HCEC 1CT (cell line): ENCODE measurements at places on chromosomes 5 and 9.

DNA sequence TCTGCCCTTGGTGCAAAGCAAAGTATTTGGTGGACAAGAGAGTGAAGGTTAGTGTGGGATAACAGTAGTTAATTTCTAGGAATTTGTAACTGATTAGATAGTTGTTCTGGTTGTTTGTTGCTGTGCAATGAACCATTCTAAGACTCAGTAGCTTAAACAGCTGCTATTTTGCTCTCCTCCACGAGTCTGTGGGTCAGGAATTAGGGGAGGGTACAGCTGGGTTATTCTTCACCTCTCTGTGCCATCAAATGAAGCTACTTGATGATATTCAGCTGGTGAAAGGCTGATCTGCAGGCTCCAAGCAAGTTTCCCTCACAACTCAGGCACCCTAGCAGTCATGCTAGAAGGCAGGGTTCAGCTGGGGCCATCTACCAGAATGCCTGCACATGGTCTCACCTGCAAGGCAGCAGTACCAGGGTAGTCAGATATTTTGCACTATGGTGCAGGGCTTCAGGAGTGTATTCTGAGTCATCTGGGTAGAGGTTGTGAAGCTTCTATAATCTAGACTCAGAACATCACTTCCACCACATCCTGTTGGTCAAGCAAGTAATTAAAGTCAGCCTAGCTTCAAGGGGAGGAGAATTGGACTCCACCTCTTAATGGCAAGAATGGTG, 159.5 kb upstream of the SLC28A3 start:
- DNase-seq, result no peak

DNA sequence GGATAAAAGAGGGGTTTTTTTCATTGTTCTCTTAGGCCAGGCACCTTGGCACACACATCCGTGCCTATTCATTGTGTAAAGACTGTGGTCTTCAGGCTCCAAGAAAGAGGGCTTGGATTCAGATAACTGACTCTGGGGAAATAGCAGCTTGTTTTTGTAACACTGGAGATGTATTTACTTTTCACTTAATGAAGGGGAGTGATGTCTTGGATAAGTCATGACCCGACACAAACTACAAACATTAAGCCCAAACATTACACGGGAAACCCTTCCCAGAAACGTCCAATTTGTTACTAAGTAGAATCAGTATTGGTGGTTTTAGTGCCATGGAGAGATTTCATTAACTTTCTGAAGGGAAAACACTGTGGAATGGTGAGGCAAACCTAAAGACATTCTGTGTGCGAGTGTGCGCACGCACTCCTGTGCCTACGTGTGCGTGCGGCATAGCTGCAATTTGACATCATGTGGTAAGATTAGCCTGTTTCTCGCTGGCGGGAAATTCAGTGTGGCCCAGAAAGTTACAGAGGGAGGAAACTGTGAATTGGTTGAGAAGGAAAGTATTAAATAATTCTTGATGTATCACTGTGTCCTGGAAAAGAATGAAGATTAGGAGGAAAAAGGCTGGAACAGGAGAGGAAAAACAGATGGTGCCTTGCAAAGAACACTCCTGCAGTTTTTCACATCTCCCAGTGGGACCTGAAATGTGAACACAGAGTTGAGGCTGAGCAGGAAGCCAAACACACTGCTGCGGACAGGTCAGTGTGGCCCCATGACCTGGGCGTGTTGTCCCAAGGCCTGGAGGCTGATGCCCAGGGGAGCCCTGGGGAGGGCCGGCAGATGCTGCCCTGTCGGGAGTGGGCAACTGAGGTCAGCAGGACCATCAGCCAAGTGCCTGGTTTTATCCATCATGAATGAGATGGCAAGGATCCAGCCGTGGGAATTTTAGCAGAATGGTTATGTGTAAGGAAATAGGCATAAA, 108.5 kb downstream of the GAS1 start:
- no peak for DNase-seq

DNA sequence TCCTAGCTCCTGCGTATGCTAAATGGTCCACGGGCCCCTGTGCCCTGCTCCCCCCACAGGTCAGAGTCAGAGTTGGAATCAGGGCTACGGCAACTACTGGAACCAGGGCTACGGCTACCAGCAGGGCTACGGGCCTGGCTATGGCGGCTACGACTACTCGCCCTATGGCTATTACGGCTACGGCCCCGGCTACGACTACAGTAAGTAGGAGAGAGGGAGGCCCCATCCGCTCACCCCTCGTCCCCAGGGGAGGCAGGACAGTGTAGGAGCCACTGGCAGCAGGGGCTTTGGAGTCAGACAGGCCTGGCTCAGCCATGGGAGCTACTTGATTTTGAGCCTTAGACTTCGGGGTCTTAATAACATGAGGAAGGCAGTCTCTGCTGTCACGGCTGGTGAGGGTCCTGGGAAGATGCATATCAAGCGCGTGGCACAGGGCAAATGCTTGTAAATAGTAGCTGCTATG, 5.8 kb downstream of the HNRNPAB start:
- DNase-seq, result no peak

DNA sequence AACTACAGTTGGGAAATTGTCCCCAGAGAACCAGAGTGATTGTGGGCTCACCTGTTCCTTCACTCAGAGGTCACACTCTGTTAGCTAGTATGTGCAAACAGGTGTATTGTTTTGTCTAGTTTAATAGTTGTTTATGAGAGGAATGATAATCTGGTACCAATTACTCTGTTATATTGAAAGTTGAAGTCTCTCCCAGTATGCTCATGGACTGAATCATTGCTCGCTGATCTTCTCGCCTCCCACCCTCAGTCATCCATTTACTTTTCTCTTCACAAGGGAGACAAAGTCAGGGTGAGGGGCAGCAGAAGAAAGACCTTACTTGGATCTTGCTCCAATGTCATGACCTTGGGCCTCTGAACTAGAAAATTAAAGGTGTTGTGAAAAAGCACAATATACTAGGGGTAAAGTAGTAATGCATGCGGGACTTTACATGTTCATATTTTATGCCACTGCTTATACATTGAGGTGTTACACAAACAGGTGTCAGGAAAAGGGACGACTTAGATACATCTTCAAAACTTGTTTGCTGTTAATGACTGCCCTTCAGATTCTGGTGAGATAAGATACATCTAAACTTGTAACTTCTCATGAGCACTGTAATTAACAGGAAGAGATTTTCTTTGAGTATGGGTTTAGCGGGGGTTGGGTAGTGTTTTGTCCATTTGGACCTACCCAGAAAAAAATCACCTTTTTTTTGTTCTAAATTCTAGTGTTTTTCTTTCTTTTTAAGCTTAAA, 36.9 kb downstream of the LNPEP start:
- DNase-seq, result no peak

DNA sequence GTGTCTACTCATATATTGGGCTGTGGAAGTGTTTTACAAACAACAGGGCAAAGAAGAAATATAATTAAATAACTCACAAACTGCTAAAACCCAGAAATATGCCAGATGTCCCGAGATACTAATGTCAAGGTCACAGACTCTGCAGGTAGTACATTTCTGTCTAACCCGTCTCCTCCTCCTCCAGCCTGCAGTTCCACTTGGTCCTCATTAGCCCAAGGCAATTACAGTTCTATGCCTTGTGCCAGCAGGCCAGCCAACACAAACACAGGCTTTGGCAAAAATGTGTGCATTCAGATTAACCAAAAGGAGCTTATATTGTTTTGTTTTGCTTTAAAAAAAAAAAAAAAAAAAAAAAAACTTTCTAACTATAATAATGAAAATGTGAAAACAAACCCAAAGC, 148.8 kb downstream of the MYO10 start:
- DNase-seq, result no peak

DNA sequence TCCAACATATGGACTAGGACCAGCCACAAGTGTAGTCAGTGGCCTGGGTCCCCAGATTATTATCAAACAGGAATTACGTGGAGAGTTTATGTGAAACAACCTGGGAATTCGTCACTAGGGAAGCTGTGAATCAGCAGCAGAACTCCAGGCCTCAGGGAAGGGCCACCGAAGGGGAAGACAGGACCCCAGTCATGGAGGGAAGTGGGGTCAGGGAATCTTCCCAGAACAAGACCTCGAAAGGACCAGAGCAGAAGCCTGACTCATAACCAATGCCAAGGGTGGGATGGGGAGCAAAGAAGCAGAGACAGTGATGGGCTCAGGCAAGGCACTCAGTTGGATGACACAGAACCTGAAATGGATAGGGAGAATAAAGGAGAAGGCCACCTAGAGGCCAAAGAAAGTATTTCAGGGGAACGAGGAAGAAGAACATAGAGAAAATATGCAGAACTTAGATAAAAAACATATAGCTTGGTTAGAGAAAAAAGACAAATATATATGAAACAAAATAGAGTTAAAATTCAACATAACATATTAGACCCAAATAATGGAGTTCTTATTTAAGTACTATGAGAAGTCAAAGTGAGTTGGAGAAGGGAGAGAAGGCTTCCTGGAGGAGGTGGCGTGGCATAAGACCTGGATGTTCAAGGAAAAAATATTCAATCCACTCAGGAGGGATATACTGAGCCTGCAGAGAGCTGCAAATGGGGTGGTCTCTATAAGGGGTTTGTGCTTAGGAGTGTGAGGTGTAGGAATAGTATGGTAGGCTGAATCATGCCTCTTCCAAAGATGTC, 66.7 kb upstream of the CAST start:
- no peak for DNase-seq

GRCh38 chr5:15966066-15966640, 213.4 kb downstream of the MARCHF11 start:
- DNase-seq, result peak; percentile 58

DNA sequence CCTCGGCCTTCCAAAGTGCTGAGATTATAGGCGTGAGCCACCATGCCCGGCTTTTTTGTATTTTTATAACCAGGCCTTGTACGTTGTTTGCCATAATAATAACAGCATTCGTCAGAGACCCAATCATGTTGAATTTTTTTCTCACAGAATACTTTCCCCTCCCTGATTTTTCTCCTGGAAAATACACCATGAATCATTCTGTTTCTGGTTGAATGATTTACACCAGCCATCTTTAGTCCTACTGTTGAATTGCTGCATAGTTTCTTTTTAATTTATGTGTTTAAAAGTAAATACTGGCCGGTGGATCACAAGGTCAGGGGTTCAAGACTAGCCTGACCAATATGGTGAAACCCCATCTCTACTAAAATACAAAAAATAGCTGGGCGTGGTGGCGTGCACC, 3.5 kb downstream of the CNOT8 start:
- no peak for DNase-seq

- no peak for DNase-seq
Measured at GRCh38 chr5:133247151-133247709, 195.4 kb downstream of the HSPA4 start.

- DNase-seq, result no peak
Measured at GRCh38 chr5:39121315-39121714, 47.1 kb upstream of the RICTOR start.

GRCh38 chr5:125685771-125686170, 737.4 kb upstream of the GRAMD2B start:
- peak; percentile 33 for DNase-seq

- no peak for DNase-seq
Measured at GRCh38 chr5:63843190-63843589, 119.1 kb downstream of the HTR1A start.

DNA sequence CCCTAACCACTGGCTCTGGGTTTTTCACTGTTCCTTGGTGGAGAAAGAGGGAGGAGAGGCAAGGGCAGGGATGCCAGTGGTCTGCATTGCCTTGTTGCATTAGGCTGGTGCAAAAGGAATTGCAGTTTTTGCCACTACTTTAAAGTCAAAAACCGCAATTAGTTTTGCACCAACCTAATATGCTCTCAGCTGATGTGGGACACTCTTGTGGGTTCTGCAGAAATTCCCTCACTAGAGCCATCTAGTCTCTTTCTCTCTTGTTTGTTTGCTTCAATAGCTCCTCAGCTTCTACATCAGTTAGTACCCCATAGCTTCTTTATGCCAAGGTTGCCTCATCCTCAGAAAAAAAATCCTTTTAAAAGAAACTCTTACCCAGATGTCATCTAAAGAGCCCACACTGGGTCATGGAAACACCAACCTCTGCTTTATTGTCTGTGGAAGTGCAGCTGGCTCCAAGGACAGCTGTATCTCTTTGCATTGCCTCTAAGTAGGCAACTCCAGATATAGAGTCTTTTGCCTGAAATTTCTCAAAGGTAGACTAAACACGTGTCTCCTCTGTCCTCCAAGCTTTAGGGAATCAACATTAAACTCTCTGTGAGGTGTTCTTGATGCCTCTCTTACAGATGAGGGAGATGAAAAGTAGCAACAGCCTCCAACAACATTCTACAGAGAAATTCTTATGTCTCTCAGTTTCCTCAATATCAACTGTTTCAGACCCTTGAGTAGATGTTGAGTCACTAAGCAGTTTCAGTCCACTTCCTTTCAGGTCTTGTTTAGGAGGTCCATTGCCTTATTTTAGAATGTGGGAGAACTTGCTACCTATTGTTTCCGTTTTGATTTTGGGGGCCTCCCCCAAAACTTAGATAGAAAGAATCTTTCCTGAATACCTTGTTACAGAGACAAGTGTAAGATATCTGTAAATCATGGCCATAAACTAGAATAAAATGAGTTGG, 84.9 kb upstream of the MEF2C start:
- DNase-seq, result no peak

GRCh38 chr5:107937204-107937603, 266.5 kb upstream of the EFNA5 start:
- DNase-seq, result no peak

- DNase-seq, result no peak
Measured at GRCh38 chr9:135281791-135282737, 194.6 kb downstream of the OLFM1 start.

DNA sequence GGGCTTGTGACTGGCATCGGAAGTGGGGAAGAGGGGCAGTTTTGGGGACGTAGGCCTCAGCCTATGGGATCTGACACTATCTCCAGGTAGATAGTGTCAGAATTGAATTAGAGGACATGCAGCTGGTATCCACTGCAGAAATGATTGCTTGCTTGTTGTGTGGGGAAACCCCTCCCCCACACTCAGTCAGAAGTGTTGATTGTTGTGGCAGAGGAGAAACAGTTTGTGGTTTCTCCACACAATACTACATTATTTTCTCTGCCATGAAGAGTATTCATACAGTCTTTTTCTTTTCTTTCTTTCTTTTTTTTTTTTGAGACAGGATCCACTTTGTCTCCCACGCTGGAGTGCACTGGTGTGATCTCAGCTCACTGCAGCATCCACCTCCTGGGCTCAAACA, 113.9 kb downstream of the ARRDC3 start:
- DNase-seq, result no peak

- DNase-seq, result no peak
Measured at GRCh38 chr9:108857572-108857971, 1.8 kb upstream of the ACTL7B start.

DNA sequence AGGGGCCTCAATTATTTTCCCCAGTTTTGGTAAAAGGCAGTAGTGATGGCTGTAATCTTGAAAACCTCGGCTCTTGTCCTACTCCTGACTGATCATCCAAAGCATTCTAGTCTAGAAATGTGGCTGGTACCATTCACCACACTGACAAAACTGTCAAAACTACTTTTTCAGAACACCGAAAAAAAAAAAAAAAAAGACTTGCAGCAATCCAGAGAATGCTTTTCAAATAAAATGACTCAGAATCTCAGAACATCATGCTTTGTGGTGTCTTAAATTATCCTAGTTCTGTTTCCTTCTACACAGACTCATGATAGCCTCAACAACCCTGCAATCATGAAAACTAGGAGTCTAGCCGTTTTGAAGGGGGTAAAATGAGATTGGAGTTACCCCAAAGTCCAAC, 13.4 kb downstream of the SLC28A3 start:
- no peak for DNase-seq
